ENCODE measurements at places on chromosomes 16 and 17.
A peak's percentile ranks its signal among the peaks of the same experiment; 100 is the strongest.

DNA sequence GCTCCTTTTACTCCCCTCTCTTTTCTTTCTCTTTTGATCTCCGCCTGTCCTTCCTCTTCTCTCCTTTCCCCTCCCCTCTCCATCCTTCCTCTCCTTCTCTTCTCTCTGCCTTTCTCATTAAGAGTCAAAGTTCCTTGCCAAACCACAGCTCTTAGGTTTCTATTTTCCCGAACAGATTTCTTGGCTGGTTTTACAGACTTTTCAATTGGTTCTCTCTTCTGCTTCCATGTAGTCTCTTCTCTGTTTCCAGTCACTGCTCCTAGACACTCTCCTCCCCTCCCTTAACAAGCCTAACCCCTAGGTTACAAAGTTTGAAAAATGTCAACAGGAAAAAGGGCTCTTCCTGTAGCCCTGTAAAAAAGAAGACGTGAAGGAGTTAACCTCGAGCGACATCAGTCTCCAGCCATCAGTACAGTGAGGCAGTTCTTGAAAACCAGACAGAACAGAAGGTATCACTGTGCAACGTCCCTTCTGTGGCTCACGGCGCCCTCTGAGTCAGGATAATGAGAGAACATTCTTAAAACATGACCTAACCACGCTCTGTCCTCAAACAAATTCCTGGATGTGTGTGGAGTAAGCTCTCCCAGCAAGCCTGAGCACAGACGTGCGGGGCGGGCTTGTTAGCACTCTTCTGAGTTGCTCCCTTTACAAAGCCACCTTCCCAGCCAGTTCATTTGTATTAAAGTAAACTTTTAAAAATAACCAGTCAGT, 11.6 kb upstream of the MARCHF10 start:
- DNase-seq, result peak; percentile 95

- no peak for DNase-seq
Measured at GRCh38 chr16:254461-254860, 19.8 kb downstream of the FAM234A start.

- DNase-seq, result no peak
Measured at GRCh38 chr17:32882734-32883133, 5.8 kb upstream of the MYO1D start.

GRCh38 chr16:521381-522210, 5.9 kb upstream of the CAPN15 start:
- peak; percentile 53 for DNase-seq

- peak; percentile 29 for DNase-seq
Measured at GRCh38 chr16:3716831-3717234, 491 bp downstream of the TRAP1 start.

- no peak for DNase-seq
Measured at GRCh38 chr16:24955975-24956731, 59.0 kb downstream of the ARHGAP17 start.

DNA sequence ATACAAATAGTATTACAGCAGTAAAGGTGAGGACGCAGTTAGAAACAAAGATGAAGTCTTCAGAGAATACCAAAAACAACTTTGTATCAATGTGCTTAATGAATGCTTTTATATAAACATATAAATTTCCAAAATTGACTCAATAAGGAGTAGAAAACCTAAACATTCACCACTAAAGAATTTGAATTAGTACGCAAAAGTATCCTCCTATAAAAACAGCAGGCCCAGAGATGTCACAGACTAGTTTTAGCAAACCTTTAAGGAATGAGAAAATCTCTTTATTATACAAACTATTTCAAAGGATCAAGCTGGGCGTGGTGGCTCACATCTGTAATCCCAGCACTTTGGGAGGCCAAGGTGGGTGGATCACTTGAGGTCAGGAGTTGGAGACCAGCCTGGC, 86.2 kb downstream of the OR1D5 start:
- DNase-seq, result no peak

- DNase-seq, result no peak
Measured at GRCh38 chr17:77579131-77579530, 379.4 kb upstream of the TNRC6C start.

- no peak for DNase-seq
Measured at GRCh38 chr16:1135459-1135825, 17.5 kb upstream of the CACNA1H start.
